ENCODE measurements at places on chromosomes 7 and 10.

- no peak for DNase-seq
These were observed 73.7 kb downstream of the INPP5A start for GRCh38 chr10:132611026-132611910.

- DNase-seq, result no peak
These were observed 35.2 kb downstream of the CFAP58 start for GRCh38 chr10:104388830-104389229.

DNA sequence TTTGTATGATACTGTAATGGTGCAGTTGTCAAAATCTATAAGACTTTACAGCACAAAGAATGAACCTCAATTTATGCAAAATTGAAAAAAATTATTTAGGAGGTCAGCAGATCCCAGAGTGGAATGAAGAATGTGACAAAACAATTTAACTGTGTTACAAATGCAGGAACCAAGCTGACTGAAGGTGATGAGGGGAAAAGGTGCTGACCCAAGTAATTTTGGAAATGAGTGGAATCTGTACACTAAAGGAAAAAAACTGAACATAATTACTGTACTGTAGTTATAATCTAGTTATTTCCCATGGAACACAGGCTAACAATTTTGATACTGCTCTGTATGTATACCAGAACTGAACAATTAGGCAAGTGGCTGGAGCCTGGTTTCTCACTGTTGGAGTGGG, 31.2 kb upstream of the ZCCHC24 start:
- no peak for DNase-seq

- DNase-seq, result no peak
These were observed 208.1 kb downstream of the TCF7L2 start for GRCh38 chr10:113158183-113158582.

DNA sequence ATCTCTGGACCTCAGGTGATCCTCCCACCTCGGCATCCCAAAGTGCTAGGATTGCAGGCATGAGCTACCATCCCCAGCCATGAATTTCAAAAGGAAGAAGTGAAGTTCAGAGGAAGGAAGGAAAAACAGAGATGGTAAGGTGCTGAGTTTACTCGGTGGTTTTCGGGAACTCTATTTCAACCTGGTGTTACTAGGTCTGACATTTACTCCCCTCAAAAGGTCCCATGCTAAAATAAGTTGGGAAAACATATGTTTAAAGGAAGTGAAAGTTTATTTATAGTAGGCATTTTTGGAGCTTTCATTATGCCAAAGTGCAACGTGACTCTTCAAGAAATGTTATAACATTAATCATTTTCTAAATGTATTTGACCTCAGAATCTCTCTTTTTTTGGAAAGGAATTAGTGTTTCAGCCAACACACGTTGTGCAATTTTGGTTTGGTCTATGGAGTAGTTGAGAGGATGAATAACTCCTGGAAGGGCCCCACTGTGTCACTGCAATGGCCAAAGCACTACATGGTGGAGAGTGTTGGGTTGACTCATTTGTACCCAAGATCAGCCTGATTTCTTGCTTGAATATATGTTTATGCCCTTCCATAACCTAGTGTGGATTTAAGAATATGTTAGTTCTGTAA, 114.7 kb upstream of the FAM171A1 start:
- no peak for DNase-seq

- no peak for DNase-seq
These were observed 87.6 kb upstream of the ATP6V0A4 start for GRCh38 chr7:138885383-138886147.

GRCh38 chr7:6256677-6257535, 15.5 kb downstream of the CYTH3 start:
- DNase-seq, result no peak

- no peak for DNase-seq
These were observed 110.0 kb upstream of the JCAD start for GRCh38 chr10:30169342-30169741.

DNA sequence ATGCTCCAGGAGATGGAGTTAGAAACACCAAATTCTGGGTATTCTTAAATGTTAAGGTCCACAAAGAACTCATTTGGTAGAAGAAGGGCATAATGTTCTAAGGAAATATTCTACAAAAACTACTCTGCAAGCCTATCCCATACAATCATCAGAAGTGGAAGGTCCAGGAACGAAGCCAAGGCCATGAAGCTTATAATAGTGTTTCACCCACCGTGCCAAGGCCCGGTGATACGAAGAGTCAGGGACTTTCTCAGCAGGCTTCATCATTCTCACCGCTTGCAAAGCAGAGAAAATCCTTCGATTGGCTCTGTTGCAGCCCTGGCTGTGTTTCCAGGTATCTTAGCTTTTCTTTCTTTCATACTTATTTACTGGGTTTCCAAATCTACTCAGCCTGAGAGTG, 351.9 kb upstream of the CELF2 start:
- no peak for DNase-seq

GRCh38 chr10:11605807-11606408, 5.5 kb downstream of the USP6NL start:
- DNase-seq, result no peak

- no peak for DNase-seq
These were observed 64.2 kb downstream of the CFAP46 start for GRCh38 chr10:132878091-132878729.

GRCh38 chr10:95246582-95247051, 44.2 kb downstream of the PDLIM1 start:
- peak; percentile 36 for DNase-seq

- no peak for DNase-seq
These were observed 54.4 kb downstream of the CYP2C9 start for GRCh38 chr10:94992811-94993210.

GRCh38 chr7:55016061-55016745, 2.6 kb upstream of the EGFR start:
- DNase-seq, result no peak

- no peak for DNase-seq
These were observed 42.7 kb downstream of the ZMIZ1 start for GRCh38 chr10:79111427-79111826.
